NB4 (cell line): ENCODE measurements at places on chromosomes 6 and 20.

DNA sequence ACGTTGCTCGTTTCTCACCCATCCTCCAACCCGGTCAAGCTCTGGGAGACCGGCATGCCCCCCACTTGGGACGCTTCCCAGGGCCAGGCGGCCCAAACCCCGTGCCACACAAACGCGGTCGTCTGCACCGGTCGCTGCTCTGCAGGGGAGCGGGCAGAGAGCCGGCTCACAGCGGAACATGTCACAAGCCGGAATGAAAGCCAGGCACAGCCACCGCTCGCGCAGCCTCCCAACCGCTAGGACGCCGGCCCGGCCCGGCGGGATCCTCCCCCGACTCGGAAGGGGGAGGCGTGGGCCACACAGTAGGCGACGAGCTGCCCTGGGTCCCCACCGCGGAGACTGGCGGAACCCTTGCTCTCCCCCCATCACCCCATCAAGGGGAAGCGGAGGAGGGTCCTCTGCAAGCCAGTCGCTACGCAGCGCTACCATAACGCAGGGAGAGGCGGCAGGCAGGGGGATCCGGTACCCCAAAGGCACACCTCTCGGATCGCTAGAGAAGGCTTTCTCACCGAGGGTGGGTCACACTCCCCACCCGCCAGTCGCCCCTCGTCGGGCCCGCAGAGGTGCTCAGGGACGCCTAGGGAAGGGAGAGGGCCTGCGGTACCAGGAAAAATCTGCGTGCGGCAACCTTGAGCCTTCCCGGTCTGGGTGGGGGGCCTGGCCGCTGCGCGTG is 768.4 kb upstream of the DEFB115 start:
- DNase-seq, result no peak

GRCh38 chr6:81138236-81138635 is 614.2 kb downstream of the TENT5A start:
- DNase-seq, result no peak

GRCh38 chr6:4936681-4937041 is 67.2 kb downstream of the RPP40 start:
- peak; percentile 65 for DNase-seq

DNA sequence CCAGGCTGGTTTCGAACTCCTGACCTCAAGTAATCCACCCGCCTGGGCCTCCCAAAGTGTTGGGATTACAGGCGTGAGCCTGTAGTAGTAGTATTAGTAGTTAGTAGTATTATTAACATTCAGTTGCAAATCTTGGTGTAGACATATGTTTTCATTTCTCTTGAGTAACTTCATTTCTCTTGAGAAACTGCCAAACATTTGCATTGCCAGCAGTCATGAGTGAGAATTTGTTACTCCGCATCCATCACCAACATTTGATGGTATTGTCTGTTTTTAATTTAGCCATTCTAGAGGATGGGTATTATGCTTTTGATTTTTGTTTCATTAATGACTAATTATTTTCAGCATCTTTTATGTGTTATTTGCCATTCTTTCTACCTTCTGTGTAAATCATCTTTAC is 1.5 kb upstream of the ERVFRD-1 start:
- no peak for DNase-seq

- no peak for DNase-seq
Measured at GRCh38 chr20:36644032-36644705, 1.8 kb downstream of the SLA2 start.

DNA sequence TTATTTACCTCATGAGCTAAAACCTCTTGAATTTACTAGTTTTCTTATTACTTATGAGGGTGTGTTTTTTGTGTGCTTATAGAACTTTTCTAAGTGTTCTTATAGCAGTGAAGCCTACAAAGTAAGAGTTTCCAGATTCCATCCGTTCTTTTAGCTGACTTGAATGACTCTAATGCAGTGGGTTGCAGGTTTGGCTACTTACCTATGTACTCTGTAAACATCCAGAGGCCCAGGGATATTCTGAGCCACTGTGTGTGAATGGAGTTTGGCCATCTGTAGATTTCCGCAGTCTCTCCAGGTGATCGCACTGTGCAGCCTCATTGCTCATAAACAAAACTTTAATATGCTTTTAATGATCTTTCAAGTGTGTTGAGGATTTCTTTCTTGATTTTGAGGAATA is 157.8 kb downstream of the MYO6 start:
- no peak for DNase-seq

- DNase-seq, result peak; percentile 46
Measured at GRCh38 chr6:63640062-63640461, 4.5 kb downstream of the PHF3 start.

DNA sequence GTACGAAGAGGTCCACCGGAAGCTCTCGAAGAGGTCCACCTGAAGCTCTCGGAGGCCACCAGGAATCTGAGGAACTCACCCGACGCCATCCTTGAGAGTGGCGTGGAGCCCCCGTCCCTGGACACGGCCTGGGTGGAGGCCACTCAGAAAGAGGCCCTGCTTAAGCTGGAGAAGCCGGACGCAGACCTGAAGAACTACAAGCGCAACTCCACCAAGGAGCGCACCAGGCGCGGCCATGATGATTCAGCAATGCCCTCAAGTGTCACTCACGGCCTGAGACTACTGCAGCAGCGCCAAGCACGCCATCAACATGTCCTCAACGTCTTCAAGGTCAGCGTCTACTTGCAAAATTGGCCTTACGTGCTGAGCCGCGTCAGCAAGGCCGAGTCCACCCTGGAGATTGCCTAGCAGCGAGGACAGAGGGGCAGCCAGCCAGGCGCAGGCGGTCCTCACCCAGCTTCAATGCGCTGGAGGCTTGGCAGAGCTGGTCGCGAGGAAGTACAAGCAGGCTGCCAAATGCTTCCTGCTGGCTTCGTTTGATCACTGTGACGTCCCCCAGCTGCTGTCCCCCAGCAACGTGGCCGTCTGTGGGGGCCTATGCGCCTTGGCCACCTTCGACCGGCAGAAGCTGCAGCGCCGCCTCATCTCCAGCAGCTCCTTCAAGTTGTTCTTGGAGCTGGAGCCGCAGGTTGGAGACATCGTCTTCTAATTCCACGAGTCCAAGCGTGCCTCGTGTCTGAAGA is 7.7 kb upstream of the GJA10 start:
- no peak for DNase-seq

GRCh38 chr6:119454714-119455113 is 105.2 kb upstream of the MAN1A1 start:
- no peak for DNase-seq

DNA sequence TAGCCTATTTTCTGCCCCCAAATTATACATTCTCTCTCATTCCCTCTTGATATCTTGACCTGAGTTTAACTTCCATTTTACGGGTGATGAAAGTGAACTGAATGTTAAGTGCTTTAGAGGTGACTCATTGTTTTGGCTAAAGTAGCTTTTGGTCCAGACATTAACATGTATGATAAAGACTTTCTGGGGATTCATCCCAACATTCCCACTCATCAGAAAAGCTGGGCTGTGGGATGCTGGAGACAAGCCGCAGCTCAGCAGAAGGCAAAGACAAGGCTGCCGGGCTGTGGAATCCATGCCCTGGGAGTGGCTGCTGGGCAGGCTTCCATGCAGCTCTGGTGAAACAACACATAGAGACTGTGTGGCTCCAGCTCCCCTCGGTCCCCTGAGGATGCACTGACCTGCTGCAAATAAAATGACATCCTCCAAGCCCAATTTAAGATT is 89.9 kb upstream of the SYNDIG1 start:
- no peak for DNase-seq

DNA sequence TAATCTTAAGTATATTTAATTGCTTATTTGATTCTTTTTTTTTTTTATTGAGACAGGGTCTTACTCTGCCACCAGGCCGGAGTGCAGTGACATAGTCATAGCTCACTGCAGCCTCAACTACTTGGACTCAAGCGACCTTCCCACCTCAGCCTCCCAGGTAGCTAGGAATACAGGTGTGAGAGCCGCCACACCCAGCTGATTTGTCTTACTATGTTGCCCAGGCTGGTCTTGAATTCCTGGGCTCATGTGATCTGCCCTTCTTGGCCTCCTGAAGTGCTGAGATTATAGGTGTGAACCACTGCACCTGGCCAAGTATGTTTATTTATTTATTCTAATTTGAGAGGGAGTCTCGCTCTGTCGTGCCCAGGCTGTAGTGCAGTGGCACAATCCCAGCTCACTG is 38.2 kb downstream of the PTPN1 start:
- DNase-seq, result no peak

DNA sequence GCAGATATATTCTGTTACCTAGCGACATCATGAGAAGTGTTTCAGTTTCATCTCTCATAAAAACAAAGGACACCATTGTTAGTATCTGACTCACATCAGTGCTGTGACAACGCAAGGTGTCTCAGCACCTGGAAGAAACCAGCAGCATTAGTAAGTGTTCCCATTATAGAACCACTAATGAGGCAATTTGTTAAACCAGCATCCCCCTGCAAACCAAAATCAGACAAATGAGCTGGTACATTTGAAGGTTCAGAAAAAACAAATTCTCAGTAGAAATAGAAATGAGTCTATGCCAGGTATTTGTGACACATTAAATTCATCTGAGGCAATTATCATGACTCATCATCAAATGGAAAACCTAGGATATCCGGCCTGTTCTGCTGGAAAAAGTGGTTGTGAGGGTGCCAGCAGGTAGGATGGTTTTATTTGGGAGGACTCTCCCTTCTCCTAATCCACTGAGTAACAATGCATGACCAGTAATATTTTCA is 151.7 kb downstream of the TMEM200A start:
- DNase-seq, result no peak

DNA sequence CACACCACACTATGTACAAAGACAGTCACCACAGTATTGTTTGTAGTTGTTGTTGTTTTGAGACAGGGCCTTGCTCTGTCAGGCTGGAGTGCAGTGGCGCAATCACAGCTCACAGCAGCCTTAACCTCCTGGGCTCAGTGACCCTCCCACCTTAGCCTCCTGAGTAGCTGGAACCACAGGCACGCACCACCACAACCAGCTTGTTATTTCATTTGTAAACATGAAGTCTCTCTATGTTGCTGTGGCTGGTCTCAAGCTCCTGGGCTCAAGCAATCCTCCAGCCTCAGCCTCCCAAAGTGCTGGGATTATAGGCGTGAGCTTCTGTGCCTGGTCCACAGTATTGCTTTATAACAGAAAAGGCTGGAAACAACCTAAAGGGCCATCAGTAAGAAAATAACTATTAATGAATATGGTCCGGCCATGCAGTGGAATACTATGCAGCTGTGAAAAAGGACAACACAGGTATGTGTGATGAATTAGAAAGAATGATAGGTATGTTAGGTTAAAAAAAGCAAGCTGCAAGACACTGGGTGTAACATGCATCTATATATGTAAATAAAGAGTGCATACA is 30.0 kb upstream of the PTGIS start:
- peak; percentile 54 for DNase-seq

GRCh38 chr6:113293423-113293740 is 563.8 kb upstream of the MARCKS start:
- DNase-seq, result no peak

DNA sequence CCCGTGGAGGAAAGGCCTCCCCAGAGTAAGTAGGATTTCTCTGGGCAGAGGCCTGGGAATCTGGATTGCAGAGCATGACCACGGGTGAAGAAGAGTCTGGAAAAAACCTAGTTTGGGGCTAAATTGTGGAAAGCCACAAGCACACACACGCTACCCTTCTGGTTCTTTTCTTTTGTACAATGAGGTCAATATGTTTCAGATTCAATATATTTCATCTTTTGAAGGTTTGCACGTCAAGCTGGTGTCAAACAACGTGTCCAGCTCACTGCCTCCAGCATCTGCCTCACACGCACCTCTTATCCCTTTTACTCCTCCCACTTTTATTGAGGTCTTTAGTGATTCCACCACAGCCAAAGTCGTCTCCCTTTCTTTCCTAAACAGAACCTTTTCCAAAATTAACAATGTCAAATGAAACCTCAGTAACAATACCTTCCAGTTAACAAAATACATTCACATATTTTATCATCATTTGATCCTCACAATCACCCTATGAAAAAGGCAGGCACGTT is 773 bp upstream of the EPB41L2 start:
- no peak for DNase-seq

DNA sequence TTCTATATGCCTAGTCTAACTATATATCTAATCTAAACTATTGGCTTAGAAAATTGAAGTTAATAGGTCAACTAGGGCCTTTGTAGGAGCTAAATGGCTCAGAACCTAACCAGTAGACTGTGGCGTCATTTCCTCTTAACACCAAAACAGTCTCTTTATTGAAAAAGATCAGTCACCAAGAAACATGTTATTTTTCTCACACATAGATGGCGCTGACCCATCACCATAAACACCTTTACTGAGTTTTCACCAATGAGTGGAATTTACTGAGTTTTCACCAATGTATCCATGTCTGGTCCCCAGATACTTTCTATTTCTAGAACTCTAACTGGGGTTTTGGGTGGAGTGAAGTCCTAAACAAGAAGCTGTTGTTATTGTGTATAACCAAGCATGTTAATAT is 636.0 kb downstream of the BCKDHB start:
- DNase-seq, result peak; percentile 58

- peak; percentile 89 for DNase-seq
Measured at GRCh38 chr6:13795041-13795750, 19.2 kb downstream of the MCUR1 start.

- no peak for DNase-seq
Measured at GRCh38 chr6:149905371-149905910, 7.5 kb upstream of the RAET1E start.

DNA sequence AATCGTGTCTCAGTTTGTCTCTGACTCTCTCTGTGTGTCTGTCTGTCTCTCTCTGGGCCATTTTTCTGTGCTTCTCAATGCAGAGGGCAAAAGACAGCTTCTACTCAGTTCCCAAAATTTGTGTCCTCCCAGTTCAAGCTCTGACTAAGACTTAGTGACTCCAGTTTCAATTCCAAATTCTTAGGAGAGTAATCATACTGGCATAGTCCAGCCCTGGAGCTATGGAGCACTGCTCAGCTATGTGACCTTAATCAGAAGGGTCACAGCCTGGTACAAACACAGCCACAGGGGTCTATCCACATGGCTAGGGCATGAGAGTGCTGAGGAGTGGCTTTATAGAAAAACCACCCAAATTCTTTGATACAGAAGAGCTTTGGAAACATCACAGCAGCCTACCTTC is 91.9 kb downstream of the FOXF2 start:
- DNase-seq, result no peak

DNA sequence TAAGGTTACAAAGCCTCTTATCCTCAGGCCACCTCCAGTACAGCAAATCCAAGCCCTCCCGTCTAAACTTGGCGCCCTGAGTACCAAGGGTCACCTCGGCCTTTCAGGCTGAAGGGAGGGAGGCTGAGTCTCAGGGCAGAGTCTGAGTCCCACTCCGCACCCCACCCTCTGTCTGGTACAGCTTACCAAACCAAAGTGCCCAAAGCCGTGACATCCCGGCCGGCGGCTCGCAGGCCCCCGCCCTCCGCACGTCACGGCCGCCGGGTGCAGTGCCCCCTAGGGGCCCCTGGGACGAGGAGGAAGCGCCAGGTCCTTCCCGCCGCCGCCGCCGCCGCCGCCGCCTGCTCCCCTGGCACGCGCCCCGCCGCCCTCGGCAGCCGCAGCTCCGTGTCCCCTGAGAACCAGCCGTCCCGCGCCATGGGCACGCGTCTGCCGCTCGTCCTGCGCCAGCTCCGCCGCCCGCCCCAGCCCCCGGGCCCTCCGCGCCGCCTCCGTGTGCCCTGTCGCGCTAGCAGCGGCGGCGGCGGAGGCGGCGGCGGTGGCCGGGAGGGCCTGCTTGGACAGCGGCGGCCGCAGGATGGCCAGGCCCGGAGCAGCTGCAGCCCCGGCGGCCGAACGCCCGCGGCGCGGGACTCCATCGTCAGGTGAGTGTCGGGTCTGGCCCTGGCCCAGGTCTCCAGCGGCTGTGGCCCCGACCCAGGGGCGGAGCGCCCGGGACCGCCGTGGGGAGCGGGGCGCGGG is at the start of gene MTHFD1L:
Gene MTHFD1L, plus strand, starts transcription at position 297 of the 741 bp plus-strand sequence. Its CDS starts 121 bp downstream, at position 418.
- DNase-seq, result peak; percentile 91

- DNase-seq, result no peak
Measured at GRCh38 chr20:53020376-53020775, 48.2 kb downstream of the TSHZ2 start.

- DNase-seq, result no peak
Measured at GRCh38 chr6:158648682-158649131, 1.1 kb upstream of the SYTL3 start.
